ENCODE measurements at places on chromosomes 12 and 14.

- DNase-seq: no peak
Observed at GRCh38 chr12:112963227-112963861, 15.0 kb upstream of the OAS2 start.

DNA sequence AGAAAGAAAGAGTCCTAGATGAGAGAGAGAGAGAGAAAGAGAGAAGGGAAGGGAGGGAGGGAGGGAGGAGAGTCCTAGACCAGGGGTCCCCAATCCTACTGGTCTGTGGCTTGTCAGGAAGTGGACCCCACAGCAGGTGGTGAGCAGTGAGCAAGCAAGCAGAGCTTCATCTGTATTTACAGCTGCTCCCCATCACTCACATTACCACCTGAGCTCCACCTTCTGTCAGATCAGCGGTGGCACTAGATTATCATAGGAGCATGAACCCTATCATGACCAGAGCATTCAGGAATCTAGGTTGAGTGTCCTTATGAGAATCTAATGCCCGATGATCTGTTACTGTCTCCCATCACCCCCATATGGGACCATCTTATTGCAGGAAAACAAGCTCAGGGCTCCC lies 39.2 kb upstream of the AMN1 start:
- DNase-seq: no peak

DNA sequence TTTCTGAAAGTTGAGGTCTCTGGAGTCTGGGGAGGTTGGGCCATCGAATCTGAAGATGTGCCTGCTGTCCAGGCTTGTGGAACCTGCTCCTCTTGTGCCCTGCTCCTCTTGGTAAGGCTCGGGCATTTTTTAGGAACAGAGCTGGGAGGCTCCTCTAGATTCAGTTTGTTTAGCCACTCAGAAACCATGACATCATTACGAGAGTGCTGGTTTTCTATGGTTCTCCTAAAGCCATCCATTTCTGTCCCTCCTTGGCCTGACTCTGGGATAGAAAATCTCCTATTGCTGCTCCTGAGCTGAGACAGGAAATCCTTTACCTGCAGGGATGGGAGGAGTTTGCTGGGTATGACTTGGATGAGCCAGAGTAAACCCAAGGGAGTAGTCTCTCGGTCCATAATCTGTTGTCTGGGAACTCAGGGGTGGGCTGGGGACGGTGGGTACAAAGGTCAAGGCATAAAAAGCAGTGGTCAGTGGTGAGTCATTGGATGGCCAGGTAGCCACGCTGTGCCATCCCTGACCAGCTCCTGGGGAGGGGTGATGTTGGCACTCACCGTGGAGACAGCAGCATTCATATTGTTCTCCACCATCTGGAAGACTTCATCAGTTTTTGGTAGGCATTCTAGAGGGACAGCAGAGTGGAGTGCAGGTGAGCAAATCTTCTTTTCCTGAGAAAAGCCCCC lies 2.4 kb upstream of the ADCY4 start:
- DNase-seq: no peak

DNA sequence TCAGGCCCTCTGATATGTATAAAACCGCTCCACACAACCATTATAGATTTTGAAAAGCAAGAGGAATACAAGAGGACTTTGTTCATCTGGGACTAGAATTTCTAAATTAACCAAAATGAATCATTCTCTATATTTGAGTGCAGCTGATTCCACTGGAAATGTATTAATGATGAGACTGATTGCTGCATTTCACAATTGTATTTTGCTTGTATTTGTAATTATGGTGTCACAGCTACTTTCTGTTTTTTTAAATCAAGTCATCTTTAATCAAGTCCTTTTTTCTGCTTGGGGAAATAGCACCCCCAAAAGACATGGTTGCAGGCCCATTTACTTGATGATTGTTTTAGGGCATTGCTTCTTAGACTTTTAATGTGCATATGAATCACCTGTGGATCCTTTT lies 162.4 kb downstream of the KICS2 start:
- DNase-seq: no peak

DNA sequence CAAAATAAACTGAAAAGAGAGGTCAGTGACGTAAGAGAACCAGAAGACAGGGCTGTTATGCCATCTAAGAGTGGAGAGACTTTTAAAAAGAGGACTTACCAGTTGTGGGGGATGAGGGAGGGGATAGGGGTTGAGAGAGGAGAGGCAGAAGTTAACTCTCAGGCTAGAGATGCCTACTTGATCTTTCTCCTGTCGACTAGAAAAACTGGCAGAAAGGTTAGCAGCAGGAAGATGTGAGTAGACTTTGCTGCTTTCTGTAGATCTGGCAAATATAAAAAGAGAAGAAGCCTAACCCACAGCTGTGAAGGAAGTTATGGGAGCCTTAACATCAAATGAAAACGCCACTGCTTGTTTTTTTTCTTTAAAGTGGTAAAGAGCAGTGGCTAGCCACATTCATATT lies 10.7 kb downstream of the CREBL2 start:
- DNase-seq: no peak
